Nephron progenitor cell (in vitro differentiated cells): ENCODE measurements at places on chromosomes 7 and 10.

DNA sequence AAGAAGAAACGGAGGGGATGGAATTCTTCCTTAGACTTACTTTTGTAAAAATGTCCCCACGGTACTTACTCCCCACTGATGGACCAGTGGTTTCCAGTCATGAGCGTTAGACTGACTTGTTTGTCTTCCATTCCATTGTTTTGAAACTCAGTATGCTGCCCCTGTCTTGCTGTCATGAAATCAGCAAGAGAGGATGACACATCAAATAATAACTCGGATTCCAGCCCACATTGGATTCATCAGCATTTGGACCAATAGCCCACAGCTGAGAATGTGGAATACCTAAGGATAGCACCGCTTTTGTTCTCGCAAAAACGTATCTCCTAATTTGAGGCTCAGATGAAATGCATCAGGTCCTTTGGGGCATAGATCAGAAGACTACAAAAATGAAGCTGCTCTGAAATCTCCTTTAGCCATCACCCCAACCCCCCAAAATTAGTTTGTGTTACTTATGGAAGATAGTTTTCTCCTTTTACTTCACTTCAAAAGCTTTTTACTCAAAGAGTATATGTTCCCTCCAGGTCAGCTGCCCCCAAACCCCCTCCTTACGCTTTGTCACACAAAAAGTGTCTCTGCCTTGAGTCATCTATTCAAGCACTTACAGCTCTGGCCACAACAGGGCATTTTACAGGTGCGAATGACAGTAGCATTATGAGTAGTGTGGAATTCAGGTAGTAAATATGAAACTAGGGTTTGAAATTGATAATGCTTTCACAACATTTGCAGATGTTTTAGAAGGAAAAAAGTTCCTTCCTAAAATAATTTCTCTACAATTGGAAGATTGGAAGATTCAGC, 158.7 kb upstream of the LANCL2 start:
- no peak for DNase-seq

DNA sequence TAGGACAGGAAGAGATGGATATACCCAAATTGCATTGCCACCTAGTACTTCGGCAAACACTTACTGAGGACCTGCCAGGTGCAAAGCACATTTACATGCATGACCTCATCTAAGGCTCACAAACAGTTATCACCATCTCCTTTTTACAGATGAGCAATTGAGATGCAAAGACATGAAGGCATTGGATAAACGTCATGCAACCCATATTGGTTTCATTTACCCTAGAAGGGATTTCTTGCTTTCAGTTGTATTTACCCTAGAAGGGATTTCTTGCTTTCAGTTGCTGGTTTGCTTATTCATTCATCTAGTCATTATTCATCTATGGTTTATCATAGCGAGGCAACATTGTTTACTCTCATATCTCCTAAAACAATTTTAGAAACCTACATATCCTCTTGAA, 52.2 kb downstream of the STEAP1B start:
- DNase-seq: no peak

DNA sequence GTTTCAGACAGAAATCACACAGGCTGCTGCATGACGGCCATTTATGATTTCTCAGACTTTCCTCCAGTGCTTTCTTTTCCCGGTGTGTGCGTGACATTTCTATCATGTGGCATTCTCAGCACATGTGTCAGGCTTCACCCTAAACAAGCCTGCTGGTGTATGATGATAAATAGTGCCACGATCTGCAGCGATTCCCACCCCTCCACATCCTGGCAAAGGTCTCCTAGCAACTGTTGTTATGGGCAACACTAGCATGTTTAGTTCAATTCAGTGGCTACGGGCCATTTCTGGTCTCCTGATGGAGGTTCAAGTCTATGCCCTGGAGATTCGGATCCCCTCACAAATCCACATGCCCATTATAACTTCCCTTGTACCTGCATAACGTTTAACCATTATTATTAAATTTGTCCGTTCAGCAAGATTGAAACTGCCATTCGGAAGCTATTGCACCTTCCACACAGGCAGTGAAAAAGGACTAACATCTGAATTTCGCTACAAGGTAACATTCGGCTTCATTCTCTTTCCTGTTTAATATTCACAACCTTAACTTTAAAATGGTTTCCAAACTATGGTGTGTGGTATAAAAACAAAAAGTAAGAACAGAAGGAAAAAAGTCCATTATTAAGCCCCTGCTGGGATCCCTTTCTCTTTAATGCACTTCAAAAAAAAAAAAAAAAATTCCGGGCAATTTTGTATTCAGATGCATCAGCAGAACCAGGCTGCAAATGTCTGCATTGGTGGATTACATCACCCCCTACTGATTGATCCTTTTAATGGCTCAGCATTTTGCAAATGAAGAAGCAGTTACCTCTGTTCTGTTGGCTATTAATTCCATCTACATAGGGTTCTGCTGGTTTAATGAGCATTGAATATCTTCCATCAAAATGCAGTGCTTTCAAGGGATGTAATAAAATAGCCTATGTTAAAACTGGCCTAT, 90.2 kb downstream of the FRMD4A start:
- DNase-seq: no peak

- DNase-seq: no peak
Observed at GRCh38 chr10:49500412-49500811, 38.5 kb downstream of the ERCC6 start.

DNA sequence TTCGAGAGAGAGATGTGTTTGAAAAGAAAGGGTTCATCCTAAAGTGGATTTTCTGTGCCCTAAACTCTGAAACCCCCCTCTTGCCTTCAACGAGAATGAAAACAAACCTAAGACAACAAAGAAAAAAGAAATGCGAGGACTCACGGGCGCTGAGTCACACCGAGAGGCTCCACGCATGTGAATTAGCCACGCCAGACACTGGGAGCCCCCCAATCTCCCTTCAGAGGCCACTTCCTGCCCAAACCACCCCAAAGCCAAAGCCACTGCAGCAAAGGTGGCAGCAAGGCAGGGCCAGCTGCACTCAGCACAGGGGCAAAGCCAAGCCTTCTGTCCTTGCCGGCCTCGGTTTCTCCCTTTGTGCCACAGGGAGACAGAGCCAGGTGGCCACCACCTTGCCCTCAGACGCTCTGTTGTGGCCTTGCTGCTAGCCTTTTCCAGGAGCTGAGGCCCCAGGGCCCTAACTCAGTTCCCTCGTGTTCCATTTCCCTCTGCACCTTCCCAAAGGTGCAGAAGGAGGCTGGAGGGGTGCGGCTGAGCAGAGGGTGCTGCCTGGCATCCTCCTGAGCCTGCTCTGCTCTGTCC, 93.3 kb downstream of the FAM53B start:
- no peak for DNase-seq

- no peak for DNase-seq
Observed at GRCh38 chr7:4227105-4228010, 454.7 kb upstream of the FOXK1 start.

DNA sequence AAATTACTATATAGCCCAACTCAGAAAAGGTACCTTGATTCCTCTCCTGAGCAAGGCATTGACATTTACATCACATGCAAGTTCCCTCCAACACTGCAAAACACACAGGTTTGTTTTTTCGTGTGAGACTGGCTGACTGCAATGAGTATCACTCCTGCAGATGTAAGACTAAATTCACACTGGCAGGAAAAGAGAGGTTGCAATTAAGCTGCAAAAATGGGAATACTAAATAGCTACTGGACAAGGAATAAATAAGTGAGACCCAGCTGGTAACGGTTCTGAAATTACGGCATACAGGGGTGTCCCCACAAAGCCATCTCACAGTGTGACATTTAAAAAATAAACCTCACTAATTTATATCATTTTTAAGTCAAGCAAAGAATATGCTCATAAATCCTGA, 97.3 kb downstream of the PIP4K2A start:
- no peak for DNase-seq

DNA sequence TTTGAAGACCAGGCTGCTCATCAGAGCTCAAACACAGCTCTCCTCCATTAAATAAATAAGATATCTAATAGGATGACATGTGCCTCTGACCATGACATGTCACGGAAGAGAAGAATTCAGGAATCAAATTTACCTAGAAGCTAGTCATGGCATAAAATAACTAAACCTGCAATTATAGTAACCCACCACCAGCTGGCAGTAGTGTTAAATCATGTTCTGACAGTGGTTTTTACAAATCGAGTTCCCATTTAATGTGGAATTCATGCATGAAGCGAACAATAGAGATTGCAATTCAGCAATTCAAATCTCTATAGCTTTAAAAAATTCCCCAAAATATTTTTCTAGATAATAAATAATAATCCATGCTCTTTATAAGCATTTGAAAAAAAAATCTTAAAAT, 74.6 kb upstream of the IKZF1 start:
- DNase-seq: no peak

GRCh38 chr7:91633013-91633441, 247.5 kb downstream of the MTERF1 start:
- DNase-seq: no peak

DNA sequence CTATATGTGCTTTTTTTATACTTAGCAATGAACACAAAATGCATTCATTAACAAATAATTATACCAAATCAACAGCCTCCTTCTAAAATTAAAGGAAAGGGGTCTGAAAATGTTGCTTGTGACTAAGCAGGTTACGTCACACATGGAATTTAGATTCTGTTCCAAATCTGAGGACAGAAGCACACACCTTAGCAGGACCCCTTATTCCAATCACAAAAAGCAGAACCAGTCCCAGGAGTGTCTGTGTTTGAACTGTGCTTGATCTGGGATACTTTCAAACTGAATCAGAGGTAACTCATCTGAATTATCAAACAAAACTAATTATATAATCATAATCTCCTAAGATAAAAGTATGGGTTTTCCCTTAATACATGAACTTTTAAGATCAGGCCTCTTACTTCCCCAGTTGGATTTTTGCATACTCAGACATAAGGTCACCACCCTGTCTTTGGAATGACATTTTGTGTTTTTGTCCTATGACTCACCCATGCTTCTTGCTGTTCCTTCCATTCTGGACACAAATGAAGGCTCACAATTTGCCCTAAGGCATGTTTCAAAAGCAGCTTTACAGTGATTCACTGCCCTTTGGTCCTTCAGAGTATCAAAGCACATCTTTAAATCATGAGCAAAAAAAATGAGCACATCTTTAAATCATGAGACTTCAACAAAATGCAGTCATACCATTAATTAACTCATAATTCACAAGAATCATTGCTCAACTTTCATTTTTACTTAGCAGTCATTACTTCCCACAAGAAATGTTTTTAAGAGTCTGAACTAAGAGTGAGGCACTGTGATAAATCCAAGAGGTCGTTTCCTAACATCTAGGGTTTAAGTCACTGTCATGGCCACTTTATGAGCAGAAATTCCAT, 35.5 kb downstream of the SEMA3C start:
- DNase-seq: no peak

- no peak for DNase-seq
Observed at GRCh38 chr10:127997271-127997670, 90.4 kb downstream of the PTPRE start.

DNA sequence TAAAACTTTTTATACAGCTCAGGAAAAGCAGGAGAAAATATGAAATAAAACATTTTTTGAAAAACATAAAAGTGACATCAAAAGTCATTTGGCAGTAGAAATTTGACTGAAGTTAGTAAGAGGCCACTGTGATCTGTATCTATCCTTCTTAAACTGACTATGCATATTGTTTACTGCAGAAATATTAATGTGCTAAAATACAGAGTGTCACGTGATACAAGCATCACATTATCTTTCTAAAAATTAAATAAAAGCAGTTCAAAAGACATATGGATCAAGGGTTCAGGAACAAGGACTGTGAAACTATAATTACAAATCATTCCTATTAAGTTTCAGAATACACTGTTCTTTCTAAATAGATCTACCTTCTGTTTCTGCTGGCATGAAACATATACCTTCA, 33.7 kb downstream of the PARP12 start:
- no peak for DNase-seq

- DNase-seq: no peak
Observed at GRCh38 chr7:131341690-131342089, 14.0 kb downstream of the MKLN1 start.

DNA sequence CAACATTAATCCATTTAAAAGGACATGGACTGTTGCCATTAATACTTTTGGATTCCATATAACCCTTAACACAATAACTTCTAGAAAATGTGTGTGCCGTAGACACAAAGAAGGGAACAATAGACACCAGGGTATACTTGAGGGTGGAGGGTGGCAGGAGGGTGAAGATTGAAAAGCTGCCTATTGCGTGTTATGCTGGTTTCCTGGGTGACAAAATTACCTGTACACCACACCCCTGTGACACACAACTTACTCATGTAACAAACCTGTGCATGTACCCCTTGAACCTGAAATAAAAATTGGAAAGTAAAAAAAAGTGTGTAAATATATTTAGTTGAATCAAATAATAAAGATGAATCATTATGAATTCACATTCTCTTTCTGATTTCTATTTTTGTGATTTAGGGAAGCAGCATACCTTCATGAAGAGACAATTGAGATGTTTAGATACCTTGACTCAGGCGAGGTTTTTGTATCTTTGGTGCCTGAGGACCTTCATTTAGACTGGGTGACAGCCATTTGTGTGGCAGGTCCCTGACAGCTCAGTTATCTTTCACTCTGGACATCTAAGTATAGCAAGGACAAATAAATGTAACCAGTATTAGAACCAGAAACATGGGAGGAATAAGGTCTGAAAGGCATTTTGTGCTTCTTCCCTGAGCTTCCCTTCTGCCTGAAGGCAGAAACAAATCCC, 28.7 kb downstream of the GIMAP8 start:
- no peak for DNase-seq

- DNase-seq: no peak
Observed at GRCh38 chr7:102064361-102065025, 222.2 kb upstream of the SH2B2 start.
